ENCODE measurements at places on chromosomes 4 and X.

DNA sequence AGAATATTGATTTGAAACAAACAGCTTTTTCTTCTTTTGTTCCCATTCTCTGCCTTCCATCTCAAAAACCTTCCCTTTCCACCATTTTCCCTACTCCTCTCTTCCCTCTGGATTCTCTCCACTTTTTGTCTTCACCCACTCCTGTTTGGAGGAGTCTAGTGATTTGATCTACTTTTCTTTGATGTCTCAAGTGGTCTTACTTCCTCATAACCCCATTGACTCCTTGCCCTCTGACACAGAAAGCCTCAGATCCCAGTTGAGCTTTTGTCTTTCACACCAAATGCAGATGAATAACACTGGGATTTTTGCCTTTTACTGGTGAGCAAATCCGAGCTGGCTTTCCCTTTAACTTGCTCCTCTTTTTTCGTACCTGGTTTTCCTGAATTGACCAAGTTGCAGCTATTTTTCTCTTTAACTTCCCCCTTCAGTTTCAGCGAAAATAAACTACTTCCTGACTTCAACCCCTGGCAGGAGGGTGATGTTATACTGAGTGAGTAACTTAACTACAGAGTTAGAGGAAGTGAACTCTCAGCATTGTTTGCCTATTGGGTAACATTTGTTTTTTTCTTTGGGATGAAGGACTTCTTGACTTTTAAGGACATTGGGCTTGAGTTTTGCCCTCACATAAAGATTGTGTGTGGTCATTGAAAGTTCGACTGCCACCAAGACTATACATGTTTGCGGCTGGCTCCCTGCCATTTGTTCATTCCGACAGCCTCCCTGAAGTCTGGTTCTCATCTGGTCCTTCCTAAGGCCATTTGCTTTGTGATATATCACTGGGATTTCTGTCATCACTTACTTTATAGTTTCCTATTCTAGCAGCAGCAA is 392.8 kb upstream of the NR3C2 start:
- DNase-seq, result no peak

GRCh38 chrX:129646566-129647417 is 8.0 kb downstream of the APLN start:
- DNase-seq, result no peak

DNA sequence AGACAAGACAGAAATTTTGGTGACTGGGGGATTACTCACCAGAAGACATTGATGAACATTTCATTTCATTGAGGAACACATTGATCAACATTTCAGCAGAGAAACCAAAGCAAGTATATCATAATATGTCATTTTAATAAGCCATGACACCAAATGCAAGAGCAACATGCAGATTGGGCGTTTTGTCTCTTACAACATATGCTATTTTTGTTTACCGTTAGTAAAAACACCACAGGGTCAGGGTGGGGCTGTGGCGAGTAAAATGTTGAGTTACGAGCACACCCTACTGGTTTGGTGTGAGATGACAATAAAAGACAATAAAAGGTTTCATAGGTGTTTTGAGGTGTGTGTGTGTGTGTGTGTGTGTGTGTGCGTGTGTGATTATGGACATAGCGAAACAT is 294.5 kb downstream of the PDGFC start:
- DNase-seq, result no peak

GRCh38 chr4:17721496-17722355 is 59.7 kb downstream of the FAM184B start:
- no peak for DNase-seq

DNA sequence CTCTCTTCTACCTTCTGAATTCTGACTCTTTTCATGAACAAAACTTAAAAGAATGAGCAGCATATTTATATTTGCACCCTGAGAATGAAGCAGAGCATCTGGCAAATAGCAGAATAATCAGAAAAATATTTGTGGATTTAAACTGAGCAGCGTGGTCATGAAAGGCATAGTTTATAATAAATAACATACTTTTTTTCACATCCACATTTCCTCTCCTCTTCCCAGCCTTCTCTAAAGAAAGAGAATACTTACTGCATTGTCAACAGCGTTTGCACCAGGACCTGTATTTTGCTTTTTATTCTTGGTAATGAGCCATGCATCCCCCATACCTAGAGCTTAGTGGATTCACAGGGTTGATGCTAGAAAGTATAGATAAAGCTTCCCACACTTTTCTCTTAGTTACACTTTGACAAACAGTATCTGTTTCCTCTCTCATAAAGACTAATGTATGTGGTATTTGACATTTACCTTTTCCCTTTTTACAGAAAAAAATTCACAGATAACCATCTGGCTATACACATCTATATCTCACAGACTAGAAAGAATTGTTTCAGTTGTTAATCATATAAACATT is 131.5 kb downstream of the PRSS12 start:
- no peak for DNase-seq

DNA sequence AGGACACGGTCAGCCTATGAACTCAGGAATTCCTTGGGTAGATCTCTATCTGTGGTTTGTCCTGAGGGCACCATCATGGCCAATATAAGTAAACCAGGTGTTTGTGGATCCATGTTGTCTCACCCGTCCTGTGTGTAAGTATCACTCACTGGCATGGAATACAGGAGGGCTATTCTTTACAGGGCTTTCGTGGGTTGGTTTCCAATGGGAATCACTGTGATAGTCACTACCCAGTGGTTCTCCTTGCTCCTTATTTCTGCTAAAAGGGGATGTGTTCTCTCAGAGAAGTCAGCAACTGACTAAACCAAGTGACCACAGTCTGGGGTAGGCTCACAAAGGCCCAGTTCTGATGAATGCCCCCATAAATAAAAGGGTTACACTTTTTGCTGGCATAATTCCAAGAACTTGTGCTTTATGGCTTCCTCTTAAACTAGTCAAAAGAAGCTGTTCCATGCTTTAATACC is 236.7 kb upstream of the JADE1 start:
- no peak for DNase-seq

DNA sequence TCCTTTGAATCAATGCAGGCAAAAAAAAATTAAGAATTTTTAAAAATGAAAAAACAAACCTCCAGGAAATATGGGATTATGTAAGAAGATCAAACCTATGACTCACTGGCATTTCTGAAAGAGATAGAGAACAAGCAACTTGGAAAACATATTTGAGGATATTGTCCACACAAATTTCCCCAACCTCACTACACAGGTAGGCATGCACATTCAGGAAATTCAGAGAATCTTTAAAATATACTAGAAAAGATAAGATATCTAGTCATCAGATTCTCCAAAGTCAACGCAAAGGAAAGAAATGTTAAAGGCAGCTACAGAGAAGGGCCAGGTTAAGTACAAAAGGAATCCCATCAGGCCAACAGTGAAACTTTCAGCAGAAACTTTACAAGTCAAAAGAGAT is 85.6 kb downstream of the ANTXR2 start:
- DNase-seq, result no peak

DNA sequence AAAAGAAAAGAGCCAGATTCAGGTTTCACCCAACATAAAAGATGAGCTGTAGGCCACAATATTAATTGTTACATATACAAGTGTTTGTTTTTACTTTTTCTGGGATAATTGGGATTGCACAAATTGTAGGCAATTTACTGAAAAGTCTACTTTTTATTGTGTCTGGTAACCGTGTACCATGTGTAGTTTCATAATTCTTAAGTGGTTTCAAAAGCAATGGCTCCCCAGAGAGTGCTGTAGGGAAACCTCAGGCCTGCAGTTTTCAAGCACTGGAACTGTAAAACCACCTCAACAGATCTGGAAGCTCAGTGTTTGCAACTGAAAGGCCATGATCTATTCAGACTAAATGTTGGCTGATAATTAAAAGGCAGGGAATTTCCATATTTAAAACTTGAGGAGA is 53.9 kb upstream of the MMAA start:
- DNase-seq, result no peak

DNA sequence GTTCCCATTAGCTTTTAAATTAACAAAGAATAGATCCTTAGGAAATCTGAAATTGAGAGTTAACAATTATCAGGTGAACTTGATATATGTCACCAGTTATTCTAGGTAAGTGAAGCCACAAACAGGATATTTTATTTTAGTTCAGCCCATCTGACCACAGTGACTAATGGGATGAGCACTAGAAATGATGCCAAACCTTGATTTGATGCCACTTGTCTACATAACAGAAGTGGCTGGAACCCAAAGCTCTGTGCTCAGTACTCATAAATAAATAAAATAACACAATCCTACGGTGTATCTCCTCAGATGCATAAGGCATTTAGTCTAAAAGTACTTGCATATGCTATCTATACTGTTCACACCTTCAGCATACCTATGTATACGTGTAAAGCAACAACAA is 12.2 kb downstream of the SLITRK4 start:
- DNase-seq, result no peak

DNA sequence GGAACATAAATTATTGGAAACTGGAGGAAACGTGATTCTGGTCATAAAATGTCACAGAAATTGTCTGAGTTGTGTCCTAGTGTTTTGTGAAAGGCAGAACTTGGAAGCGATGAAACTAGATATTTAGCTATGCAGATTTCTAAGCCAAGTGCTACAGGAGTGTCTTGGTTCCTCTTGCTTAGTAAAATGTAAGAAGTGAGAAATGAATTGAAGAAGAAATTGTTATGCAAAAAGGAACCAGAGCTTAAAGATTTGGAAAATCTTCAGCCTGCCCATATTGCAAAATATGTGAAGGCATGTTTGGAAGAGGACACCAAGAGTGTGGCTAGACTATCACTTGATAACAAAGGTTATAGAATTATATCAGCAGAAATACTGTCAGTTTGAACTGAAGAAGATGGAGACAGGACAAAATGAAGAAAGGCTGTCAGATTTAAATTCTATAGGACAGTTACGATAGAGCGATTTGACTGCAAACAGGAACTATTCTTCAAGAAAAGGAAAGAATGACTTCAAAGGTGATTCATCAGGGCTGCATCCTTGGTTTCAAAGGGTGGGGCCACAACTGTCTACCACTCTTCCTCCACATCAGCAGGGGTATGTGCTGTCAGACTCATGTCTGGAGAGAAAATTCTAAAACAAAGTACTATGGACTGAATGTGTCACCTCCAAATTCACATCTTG is 9.4 kb upstream of the CDS1 start:
- no peak for DNase-seq

DNA sequence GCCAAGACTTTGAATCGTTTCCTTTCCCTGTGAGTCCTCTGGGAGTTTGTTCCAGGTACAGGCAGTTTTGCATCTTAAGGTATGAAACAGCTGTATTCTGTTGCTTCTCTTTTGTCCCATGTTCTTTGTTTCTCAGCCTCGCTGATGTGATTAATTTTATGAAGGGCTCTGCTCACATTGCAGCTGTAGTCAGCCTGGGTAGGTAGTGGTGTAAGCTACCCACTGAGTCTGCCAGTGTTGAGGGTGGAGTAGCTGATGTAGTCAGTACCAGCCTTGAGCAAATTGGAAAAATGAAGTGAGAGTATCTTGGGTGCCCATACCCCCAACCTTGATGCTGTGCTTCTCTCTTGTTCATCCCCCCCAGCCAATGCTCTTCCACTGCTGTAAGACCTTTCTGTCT is 139.6 kb upstream of the SMIM31 start:
- no peak for DNase-seq

DNA sequence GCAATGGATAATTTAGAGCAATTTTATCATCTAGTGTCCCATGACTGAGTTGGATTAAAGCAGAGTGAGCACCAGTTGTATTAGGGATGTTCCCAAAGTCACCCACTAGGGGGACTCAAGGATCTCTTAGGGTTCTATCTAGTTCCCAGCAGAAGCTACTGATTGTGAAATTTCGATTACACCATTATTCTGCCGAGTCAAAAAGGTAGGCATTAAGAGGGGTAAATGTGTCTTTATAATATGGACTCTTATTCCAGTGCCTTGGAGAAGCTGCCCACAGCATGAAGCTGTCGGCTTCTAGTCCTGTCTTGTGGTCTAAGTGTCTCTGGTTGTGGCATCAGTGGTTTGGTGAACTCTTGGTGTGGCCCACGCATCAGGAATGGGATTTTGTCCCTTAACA is 53.3 kb downstream of the RGS12 start:
- DNase-seq, result peak; percentile 58

- no peak for DNase-seq
These were observed 36.4 kb upstream of the GPR174 start for GRCh38 chrX:79107891-79108718.

- no peak for DNase-seq
These were observed 12.5 kb downstream of the MORC4 start for GRCh38 chrX:106987488-106987887.

DNA sequence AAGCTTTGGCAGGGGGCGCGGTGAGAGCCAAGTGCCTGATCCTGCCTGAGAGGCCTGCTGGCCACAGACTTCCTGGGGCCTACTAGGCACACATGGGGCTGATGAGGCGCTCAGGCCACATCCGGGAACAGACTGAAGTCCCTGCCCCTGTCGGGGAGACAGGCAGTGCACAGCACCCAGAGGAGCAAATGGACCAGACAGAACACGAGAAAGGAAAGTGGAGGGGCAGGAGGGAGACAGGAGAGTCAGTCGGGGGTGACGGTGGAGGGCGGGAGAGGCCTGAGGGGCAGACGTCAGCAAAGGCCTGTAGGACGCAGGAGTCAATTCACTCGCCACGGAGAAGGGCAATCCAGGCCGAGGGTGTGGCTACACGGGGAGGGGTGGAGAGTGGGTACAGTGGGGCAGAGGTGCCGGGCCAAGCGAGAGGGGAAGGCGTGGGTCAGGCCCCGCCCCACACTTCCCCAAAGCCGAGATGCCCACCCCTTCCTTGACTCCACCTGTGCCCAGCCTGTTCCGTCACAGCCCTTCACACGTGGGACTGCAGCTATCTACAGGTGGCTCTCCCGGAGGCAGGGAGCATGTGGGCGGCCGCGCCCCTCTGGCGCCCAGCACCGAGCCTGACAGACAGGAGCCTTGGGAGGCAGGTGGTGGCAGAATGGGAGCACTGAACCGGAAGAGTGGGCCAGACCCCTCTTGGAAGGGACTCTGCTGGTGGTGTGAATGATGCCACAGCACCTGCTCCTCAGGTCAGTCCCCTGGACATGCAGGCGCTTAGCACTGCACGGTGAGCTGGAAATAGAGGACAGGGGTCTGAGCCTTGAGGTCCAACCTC is 20.5 kb downstream of the NOP14 start:
- peak; percentile 25 for DNase-seq

- DNase-seq, result no peak
These were observed 52.0 kb downstream of the RELL1 start for GRCh38 chr4:37634180-37634579.

- no peak for DNase-seq
These were observed 294.8 kb downstream of the ASMT start for GRCh38 chrX:1909419-1910206.
